ENCODE measurements at places on chromosomes 12 and 14. TPM values are rescaled to one million over a fixed set of nuclear protein-coding genes. Genes with fewer than 3 reads are reported as not detected.

The CDKN1B gene
- 98.9 TPM for total RNA-seq

The IL31 gene
- not detected for total RNA-seq

The C12orf56 gene
- total RNA-seq: 4.2 TPM

The GDF3 gene
- total RNA-seq: not detected

The TAS2R31 gene
- total RNA-seq: 10.3 TPM

The SDR9C7 gene
- total RNA-seq: 0.43 TPM

The SINHCAF gene
- 46.8 TPM for total RNA-seq

The AEBP2 gene
- total RNA-seq: 62.0 TPM

The FAM181A gene
- total RNA-seq: 12.7 TPM

The P3H3 gene
- 13.1 TPM for total RNA-seq

The SLC35E3 gene
- total RNA-seq: 5.2 TPM

The SDSL gene
- 15.9 TPM for total RNA-seq

The KLC1 gene
- total RNA-seq: 379 TPM

The ERP29 gene
- total RNA-seq: 76.5 TPM

The CPNE6 gene
- 0.12 TPM for total RNA-seq

The RNASE1 gene
- 2,939 TPM for total RNA-seq

The TAS2R50 gene
- total RNA-seq: 4.8 TPM

The GNB3 gene
- total RNA-seq: 4.8 TPM

The CATSPERB gene
- 6.4 TPM for total RNA-seq

The PLCZ1 gene
- 52.5 TPM for total RNA-seq

The FANCM gene
- 25.2 TPM for total RNA-seq

The FSCB gene
- total RNA-seq: 21.0 TPM

The GUCY2C gene
- 0.12 TPM for total RNA-seq

The CABP1 gene
- total RNA-seq: 3.9 TPM

The NUBPL gene
- total RNA-seq: 25.0 TPM

The TMEM30B gene
- 11.4 TPM for total RNA-seq

The NFATC4 gene
- total RNA-seq: 53.5 TPM

The TMBIM4 gene
- total RNA-seq: 175 TPM

The PMCH gene
- not detected for total RNA-seq

The LBHD2 gene
- 1.9 TPM for total RNA-seq

The USP15 gene
- 128 TPM for total RNA-seq

The KRT7 gene
- 6.9 TPM for total RNA-seq

The NGB gene
- total RNA-seq: 1.3 TPM

The LRRC10 gene
- 0.12 TPM for total RNA-seq

The MANSC4 gene
- total RNA-seq: 3.4 TPM

The RTL1 gene
- 0.94 TPM for total RNA-seq
